ENCODE measurements at places on chromosomes 7 and 10. TPM values are rescaled to one million over a fixed set of nuclear protein-coding genes. Genes with fewer than 3 reads are reported as not detected.

FGL2 gene
- total RNA-seq = not detected

NUTM2E gene
- total RNA-seq = 0.26 TPM

CALCR gene
- total RNA-seq = 0.05 TPM

PNLIPRP3 gene
- total RNA-seq = 0.04 TPM

HMX3 gene
- total RNA-seq = not detected

MOGAT3 gene
- total RNA-seq = not detected

All from A549 treated with dexamethasone at 1 μM for 4 hours (cell line).